ENCODE measurements at places on chromosomes 4 and X.

GRCh38 chrX:6959006-6959405 lies 188.5 kb upstream of the STS start:
- no peak for DNase-seq

DNA sequence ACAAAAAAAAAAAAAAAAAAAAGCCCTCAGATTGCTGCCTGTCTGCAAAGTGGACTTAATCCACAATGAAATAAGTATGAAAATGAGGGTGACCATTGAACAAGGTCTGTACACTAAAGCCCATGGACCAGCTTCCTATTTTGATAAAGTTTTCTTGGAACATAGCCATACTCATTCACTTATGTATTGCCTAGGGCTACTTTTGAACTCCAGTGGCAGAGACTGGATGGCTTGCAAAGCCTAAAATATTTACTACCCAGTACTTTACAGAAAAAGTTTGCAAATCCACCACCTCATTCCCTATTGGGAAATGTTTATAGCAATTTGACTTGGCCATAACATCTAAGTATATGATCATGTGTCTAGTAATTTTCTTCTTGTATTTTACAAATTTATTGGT lies 481.7 kb downstream of the NAF1 start:
- DNase-seq, result no peak

DNA sequence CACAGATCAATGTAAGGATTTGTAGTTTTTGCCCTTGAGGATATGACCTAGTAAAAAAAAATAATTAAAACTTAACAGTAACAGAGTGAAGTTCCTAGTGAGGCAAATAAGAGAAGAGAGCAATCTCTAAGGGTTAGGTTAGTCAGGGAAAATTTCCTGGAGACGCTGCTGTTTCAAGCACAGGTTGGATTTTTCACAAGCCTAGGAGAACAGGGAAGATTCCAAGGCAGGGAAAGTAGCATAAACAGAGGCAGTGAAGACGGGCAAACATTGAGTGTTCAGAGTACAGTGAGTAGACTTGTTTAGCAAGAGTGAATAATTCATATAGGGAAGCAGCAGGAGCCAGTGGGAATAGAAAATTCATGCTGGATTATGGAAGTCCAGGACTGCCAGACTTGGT lies 212.8 kb downstream of the SPANXN3 start:
- no peak for DNase-seq

DNA sequence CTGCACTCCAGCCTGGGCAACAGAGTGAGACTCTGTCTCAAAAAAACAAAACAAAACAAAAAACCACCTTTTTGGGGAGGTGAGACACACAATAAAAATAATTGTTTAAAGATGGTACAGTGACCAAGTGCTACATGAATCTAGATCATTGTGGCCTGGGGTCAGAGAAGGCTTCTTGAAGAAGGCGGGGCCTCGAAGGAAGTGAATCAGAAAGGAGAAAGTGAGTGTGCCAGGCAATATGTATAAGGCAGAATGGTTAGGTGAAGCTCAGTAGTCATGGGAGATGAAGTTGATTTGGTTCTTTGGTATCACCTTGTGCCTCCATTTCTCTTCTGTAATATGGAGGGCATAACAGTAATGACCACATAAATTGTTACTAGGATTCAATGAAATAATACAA lies 58.9 kb downstream of the DOCK11 start:
- no peak for DNase-seq

DNA sequence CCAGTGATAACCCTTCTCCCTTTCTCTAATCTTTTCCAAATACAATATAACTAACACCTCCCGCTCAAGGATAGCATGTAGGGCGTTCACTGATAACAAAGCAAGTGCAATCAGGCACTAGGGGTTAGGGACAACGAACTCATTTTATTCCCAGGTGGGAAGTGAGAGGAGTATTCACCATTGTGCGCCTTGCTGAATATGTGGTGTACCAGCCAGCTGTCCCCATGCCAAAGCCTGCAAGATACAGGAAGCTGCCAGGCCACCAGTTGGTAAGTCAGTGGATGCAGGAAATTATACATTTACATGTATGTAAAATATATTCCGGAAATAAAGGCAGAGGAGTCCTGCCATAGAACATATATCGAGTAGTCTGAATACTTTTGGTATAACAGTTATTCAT lies 6.3 kb upstream of the HPRT1 start:
- no peak for DNase-seq

- no peak for DNase-seq
Observed at GRCh38 chrX:131279617-131280016, 9.5 kb downstream of the IGSF1 start.

DNA sequence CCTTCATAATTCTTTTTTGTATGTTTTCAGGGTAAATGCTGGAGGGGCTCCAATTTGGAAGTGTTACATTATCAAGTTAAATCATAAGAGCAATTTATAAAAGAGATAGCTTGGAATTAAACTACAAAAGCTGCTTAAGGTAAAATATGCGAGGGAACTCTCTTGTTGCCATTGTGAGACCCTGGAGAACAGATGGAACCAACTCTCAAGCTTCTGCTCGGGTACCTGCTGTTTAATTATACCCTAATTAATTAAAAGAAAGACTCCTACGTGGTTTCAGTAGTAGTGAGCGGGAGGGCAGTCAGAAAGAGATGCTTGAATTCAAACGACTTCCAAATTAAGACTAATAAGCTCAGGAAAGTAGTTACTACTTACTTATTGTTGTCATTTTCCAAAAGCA lies 313.1 kb upstream of the TACR3 start:
- DNase-seq, result no peak
